Activated naive CD8-positive, alpha-beta T cell treated with anti-CD3 and anti-CD28 coated beads, Interleukin-2, amount 50 U/mL, for 16 hours (primary cell): ENCODE measurements at places on chromosomes 11 and 22.

DNA sequence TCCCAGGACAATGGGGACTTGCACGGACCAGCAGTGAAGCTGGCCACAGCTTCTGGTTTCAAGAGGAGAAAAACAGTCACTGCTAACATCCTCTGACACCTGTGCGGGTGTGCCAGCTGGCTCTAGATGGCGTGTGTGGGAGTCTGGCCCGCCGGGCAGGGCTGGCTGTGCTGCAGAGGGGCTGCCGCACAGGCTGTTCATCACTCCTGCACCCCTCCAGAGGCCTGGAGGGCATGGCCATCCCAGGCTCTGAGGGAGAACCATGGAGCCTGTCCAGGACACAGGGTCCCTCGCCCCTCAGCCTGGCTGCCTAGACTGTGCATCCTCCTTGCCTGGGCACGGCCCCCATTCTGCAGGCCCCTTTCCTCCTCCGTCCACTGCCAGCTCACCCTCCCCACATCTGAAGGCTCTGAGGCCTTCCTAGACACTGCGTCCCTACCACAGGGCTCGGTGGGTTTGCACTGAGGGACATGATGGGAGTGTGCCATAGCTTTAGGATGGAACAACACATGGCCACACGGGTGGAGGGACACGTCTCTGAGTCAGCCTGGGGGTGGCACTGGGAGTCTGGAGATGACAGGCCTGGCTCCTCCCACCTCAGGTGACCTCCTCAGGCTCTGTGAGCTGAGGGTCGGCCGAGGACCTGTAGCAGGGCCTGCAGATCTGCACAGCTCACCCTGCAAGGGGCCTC is 42.1 kb upstream of the GNB1L start:
- DNase-seq = no peak

DNA sequence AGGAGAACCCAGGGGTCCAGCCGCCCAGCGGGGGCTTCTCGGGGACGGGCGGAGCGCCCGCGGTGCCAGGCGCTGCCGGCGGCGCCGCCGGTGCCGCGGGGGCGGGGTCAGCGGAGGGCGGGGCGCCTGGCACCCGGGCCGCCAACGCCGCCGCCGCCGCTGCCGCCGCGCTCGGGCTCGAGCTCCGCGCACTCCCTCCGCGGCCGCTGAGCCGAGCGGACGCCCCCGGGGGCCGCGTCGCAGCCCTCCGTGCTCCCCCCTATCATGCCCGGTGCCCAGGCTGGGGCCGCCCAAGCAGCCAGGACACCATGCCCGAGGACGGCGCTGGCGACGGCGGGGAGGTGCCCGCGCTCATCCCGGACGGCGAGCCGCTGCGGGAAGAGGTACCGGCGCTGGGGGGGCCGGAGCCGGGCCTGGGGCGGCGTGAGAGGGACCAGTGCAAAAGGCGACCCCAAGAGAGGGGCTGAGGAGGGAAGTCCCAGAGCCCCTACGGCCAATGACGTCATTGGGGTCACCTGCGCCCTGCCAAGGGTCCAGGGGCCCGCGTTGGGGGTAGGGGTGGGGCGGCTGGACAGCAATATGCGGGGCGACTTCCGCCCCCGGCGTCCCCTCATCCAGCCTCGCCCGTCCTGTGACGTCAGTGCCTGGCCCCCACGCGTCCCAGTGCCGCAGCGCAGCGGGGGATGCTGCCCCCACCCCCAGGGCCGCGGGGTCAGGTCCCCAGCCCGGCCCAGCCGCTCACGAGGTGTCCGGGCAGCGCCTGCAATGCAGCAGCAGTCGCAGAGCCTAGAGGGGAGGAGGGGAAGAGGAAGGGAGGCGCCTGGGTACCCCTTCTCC is at the start of gene TMEM151A:
Gene TMEM151A, plus strand, starts transcription at position 189 of the 837 bp plus-strand sequence. Its CDS starts 120 bp downstream, at position 309.
- no peak for DNase-seq

DNA sequence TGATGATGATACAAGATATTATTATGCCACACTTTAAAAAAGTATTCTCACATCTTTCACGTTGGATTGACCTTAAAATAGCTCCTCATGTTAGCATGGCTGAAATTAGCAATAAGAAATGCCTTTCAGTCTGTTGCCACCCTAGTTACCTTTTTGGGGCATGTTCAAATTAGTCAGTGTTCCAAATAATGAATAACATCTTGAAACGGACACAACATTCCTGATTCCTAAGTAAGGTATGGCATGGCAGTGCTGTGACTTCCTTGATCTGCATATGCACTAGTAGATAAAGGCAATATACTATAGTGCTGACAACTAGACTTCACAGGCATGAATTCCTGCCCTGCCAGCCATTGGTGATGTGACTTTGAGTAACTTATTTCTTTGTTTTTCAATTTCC is 914.5 kb downstream of the METTL15 start:
- DNase-seq = no peak

- no peak for DNase-seq
Observed at GRCh38 chr11:32118025-32118974, 27.4 kb downstream of the RCN1 start.

- no peak for DNase-seq
Observed at GRCh38 chr22:43925433-43926348, 2.1 kb downstream of the PNPLA3 start.

- no peak for DNase-seq
Observed at GRCh38 chr11:115348416-115348815, 155.8 kb downstream of the CADM1 start.

DNA sequence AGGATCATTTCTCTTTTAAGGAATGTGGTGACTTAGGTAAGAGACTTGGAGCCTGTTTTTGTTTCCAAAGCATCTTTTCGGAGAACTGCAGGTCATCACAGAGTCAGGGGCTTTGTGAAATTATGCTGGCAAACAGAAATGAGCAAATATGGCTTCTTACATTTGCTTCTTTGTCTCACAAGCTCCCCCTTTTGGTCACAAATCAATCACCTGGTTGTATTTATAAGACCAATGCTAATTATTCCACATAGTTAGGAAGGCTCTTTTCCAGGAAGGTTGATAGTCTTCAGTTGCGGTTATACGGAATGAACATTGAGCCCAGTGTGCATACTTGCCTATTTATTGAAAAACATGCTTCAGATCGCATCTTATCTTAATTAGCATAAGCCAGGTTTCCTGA is 34.6 kb upstream of the CEP126 start:
- DNase-seq = no peak

GRCh38 chr11:120917559-120918239 is 106.2 kb upstream of the TBCEL start:
- no peak for DNase-seq

DNA sequence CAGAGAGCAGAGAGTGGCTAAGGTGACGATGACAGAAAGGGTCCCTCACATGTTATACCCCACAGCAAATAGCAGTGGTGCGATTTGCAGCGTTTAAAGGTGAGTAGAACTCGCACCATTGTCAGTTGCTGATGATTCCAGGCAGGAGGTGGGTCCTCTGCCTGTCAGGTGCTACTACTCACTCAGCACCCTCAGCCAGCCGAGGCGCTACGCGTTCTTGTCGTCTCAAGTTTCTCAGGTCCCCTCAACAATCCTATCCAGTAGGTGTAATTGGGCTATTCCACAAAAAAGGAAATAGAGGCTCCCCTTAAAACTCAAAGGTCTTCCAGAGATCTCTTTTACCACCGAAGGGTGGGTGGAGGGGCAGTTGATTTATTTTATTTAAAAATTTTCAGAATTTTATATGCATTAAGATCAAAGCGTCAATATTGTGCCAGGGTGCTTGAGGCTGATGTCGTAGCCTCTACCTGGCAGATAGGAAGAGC is 18.3 kb downstream of the ELF5 start:
- DNase-seq = no peak

- no peak for DNase-seq
Observed at GRCh38 chr22:20980938-20981722, 967 bp upstream of the LZTR1 start.

DNA sequence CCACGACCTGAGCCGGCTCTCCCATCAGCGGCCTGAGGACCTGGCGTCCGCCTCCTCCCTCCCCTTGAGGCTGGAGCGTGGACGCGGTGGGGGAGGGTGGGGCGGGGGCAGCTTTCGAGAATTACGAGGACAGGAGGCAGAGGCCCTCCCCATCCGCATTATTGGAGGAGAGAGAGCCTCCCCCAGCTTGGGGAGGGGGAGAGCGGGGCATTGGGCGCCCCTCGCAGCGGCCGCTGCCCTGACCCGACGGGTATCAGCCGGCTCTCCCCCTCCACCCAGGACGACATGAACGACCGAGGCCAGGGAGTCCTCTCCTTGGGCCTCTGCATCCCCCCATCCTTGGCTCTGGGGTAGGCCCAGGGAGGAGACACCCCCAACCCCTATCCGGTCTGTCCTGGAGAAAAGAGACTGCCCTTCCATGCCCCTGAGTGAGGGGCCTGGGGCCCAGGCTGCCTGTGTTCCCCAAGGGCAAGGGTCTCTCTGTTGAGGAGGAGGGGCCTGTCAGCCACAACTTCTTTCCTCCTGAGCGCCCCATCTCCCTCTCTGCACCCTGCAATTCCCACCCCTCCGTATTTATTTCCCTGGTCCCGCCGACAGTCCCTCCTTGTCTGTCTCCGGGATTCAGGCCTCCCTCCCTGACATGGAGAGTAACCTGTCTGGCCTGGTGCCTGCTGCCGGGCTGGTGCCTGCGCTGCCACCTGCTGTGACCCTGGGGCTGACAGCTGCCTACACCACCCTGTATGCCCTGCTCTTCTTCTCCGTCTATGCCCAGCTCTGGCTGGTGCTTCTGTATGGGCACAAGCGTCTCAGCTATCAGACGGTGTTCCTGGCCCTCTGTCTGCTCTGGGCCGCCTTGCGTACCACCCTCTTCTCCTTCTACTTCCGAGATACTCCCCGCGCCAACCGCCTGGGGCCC is 495 bp downstream of the GPR137 start:
- no peak for DNase-seq

- no peak for DNase-seq
Observed at GRCh38 chr22:46681010-46681409, 57.0 kb downstream of the CERK start.

GRCh38 chr11:113410414-113411135 is 23.0 kb downstream of the ANKK1 start:
- no peak for DNase-seq

- no peak for DNase-seq
Observed at GRCh38 chr11:71991494-71991893, 7.2 kb upstream of the IL18BP start.

DNA sequence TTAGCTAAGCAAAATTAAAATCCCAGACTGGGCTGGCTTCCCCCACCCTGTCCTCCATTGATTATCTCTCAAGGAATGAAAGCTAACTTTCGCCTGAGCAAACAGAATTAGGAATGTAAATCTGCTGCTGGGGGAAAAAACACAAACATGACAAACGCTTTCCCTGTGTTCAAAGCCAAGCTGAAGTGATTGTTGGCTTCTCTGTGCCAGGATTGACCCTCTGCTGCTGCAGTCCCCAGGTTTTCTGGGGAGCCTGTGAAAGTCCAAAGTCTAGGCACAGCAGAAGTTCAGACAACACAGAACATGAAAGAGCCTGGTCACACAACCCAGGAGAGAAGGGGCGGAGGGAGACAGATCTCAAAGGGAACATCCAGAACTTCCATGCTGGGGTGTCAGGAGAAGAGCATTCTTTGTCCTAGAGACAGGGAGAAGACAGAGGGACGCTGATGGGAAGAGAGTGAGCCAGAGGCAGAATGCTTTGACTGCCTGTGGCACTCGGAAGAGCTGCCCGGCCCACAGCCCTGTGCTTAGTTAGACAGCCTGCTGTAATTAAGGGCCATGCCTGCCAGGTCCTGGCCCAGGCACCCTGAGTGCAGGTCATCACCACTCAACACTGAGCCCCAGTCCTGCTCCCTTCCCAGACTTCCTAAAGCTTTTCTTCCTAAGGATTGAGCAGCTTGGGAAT is 6.9 kb downstream of the PATZ1 start:
- no peak for DNase-seq

GRCh38 chr22:33519071-33519973 is 401.0 kb downstream of the LARGE1 start:
- DNase-seq = no peak

GRCh38 chr22:49576241-49577141 is 251.2 kb downstream of the BRD1 start:
- no peak for DNase-seq

GRCh38 chr22:37282385-37282677 is at the start of gene CYTH4:
TSS of gene CYTH4 (plus strand) at chr22:37282508. CDS start at chr22:37282570, 62 bp downstream.
- DNase-seq = peak; percentile 49

GRCh38 chr22:35328472-35328885 is 28.8 kb downstream of the TOM1 start:
- DNase-seq = no peak

DNA sequence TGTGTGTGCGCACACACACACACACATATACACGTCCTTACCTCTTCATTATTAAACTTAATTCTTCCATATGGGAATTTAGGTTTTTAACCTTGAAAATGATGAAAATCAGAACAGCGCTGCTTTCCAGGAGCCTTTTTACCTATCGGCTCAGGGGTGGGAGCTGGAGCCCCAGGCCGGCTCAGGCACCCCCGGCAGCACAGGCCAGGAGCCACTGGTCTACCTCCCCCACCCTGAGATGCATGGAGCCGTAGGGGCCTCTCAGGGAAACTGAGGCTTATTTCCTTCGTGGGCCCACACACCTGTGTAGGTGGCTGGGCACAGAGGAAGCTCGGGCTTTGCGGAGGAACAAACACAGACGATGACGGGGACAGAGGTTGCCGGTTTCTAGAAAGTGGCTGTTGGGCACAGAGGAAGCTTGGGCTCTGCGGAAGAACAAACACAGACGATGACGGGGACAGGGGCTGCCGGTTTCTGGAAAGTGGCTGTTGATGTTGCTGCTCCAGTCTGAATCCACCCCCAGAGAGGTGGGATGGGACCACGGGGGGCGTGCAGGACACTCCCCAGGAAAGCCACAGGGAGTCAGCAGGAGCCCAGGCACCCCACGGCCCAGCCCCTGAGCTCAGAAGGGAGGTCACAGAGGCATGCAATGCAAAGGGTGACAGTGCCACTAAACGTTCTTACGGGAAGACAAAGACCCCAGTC is 149.4 kb downstream of the BRD1 start:
- no peak for DNase-seq

- no peak for DNase-seq
Observed at GRCh38 chr11:102276783-102277182, 40.5 kb upstream of the BIRC3 start.

GRCh38 chr22:39240831-39241793 is 3.7 kb downstream of the PDGFB start:
- no peak for DNase-seq

GRCh38 chr11:95144313-95145235 is 54.9 kb downstream of the ENDOD1 start:
- DNase-seq = no peak

DNA sequence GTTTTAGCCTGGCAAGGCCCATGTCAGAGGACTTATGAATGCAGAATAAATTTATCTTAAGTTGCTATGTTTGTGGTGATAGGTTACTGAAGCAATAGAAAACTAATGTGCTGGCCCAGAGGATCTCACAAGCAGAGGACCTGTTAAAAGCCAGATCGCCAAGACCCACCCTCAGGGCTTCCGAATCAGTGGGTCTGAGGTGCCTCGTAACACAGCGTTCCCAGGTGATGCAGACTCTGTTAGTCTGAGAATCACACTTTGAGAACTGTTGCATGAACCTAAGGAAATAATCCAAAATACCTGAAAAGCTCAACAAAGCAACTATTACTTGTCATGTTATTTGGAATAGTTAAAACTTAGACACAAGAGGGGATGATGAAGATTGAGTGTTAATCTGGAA is 6.7 kb upstream of the SCARF2 start:
- no peak for DNase-seq

- no peak for DNase-seq
Observed at GRCh38 chr11:41301023-41301422, 158.4 kb downstream of the LRRC4C start.

GRCh38 chr22:39362271-39362670 is 12.5 kb downstream of the SYNGR1 start:
- no peak for DNase-seq

- no peak for DNase-seq
Observed at GRCh38 chr11:114129142-114129541, 69.6 kb downstream of the ZBTB16 start.

- no peak for DNase-seq
Observed at GRCh38 chr11:36361472-36361871, 65.4 kb downstream of the PRR5L start.

- no peak for DNase-seq
Observed at GRCh38 chr22:35868938-35869337, 151.3 kb downstream of the APOL5 start.
